ENCODE measurements at places on chromosomes 5 and 9.

DNA sequence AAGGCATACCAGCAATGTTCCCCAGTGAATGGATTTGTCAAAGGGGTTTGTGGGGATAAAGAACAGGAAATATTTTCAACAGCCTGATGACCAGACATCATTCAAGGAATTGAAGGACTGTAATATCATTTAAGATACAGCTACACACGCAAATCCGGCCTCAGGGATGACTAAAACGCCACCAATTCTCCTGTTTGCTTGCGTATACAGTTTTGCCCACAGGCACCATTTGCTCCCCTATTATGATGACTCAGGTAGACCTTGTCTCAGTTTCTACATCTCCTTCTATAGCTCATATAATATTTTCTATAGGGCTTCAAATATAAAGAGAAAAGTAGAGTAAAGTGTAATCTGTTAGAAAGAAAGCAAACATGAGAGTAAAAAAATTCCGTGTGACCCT is 29.7 kb upstream of the ITGA1 start:
- no peak for DNase-seq

DNA sequence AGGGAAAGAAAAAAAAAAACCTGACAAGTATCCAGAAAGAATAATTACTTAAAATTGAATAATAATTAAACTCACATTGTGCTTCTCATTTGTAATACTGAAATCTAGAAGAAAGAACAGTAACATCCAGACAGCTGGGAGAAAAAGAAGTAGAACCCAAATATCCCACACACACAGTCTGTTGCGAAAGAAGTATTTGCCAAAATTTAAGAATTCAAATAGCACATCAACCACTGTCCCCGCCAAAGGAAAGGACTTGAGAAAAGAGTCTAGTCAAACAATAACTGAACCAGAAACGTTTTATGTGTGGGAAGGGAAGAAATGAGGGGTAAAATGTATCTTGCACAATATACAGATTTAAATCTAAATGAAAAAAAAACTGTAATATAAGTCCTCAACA is 202.8 kb downstream of the MLLT3 start:
- DNase-seq = no peak

GRCh38 chr5:97115932-97116331 is 26.5 kb downstream of the LIX1 start:
- no peak for DNase-seq

- DNase-seq = no peak
Measured at GRCh38 chr5:135662061-135662481, 83.3 kb upstream of the CXCL14 start.

DNA sequence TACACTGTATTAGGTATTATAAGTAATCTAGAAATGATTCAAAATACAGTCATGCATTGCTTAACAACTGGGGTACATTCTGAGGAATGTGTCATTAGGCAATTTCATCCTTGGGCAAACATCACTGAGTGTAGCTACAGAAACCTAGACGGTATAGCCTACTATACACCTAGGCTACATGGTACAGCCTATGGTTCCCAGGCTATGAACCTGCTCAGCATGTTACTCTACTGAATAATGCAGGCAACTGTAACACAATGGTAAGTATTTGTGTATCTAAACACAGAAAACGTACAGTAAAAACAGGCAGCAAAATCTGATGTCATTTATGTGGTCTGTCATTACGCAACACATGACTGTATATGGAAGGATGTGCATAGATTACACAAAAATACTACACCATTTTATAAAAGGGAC is 96.8 kb downstream of the RAPGEF6 start:
- DNase-seq = no peak

- DNase-seq = no peak
Measured at GRCh38 chr5:109506556-109506955, 96.8 kb upstream of the PJA2 start.

GRCh38 chr9:88458716-88459465 is 70.6 kb downstream of the SPIN1 start:
- DNase-seq = no peak

GRCh38 chr9:97721396-97721795 is 24.3 kb upstream of the XPA start:
- DNase-seq = no peak

DNA sequence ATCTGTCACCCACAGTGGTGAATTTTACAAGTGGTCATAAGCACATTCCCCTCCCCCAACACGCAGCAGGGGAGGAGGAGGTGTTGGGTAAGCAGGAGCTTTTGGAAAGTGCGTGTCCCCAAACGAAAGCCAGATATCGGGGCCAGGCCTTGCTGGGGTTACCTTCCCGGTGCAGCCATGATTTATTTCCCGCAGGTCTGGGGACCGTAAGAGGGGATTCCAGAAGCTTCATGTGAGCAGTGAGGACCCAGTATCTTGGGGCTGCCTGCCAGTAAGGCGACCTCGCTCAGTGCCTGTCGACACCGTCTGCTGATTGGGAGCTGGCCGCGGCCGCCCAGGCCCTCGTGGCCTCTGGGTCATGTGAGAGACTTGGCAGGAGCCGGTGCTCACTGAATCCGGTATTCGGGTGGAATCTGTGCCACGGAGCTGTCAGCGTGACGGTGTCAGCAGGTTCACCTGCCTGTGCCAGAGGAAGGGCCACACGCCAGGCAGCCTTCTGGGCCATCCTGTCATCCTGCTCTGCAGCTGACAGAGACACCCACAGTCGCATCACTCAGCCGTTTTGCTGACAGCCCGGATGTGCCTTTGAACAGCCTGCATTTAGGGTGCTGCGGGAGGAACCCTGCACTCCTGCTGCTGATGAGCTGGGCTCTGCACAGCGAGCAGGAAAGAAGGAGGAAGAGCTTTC is 37.3 kb downstream of the SEC61B start:
- no peak for DNase-seq

- DNase-seq = no peak
Measured at GRCh38 chr9:592225-592624, 249.3 kb upstream of the DMRT1 start.
